ENCODE measurements at places on chromosomes 13 and 19.

GRCh38 chr13:28045861-28046260 is 54.5 kb downstream of the FLT3 start:
- DNase-seq = no peak

DNA sequence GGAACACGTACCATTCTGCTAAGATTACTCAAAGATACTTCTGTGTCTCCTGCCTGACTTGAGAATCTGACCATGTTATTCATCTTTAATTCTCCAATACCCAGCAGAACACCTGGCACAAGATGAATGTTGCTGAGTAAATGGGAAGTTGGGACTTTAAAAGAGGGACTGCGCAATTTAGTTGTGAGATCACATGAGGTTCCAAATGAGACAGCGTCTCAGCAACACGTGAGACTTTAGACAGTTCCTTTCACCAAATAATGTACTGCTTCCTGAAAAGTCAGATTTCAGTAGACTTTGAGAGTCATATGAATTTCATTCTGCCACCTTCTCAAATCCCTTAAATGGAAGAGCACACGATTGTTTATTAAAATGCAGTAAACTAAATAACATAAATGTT is 36.7 kb downstream of the DOCK9 start:
- peak; percentile 26 for DNase-seq

DNA sequence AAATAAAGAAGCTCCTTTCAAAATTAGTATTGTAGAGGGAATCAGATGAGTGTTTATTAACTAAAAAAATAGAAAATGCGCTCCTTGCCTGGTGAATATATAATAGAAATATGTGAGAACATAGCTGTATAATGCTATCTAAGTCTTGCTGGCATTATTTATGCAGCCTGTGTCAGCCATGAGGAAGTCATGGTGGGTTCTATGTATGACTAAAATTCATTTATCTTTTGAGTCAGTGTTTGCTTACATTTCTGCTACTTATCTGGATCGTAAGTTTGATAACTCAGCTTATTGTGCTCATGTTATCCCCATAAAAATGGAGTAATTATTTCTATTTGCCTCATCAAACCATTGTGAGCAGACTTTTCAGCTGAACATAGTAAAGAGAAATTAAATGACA is 449.3 kb downstream of the OXGR1 start:
- no peak for DNase-seq

DNA sequence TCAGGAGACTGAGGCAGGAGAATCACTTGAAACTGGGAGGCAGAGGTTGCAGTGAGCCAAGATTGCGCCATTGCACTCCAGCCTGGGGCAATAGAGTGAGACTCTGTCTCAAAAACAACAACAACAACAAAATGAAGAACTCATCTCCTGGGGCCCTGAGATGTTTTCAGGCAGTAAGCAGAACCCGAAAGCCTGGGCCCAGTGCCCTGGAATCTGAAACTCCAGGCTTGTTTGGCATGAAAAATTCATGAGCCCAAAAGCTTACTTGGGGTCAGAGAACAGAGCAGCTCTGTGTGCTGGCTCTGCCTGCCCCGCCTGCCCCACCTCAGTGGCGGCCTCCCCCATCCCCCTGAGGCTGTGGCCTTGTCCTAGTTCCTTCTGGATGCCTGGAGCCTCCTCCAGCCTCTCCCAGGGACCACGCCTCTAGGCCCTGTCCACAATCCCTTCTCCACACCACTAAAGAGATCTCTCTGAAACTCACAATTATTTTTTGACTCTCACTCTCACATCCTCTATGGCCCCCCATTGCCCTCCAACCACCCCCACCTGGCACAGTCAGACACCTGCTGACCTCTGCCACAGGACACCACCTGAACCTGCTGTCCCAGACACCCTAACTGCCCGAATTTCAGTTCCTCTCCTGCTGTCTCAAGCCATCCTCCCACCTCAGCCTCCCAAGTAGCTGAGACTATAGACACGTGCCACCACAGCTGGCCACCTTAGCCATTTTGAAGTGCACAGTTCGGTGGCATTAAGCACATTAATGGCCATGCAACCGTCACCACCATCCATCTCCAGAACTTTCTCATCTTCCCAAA is 6.9 kb upstream of the AP1M2 start:
- peak; percentile 24 for DNase-seq

DNA sequence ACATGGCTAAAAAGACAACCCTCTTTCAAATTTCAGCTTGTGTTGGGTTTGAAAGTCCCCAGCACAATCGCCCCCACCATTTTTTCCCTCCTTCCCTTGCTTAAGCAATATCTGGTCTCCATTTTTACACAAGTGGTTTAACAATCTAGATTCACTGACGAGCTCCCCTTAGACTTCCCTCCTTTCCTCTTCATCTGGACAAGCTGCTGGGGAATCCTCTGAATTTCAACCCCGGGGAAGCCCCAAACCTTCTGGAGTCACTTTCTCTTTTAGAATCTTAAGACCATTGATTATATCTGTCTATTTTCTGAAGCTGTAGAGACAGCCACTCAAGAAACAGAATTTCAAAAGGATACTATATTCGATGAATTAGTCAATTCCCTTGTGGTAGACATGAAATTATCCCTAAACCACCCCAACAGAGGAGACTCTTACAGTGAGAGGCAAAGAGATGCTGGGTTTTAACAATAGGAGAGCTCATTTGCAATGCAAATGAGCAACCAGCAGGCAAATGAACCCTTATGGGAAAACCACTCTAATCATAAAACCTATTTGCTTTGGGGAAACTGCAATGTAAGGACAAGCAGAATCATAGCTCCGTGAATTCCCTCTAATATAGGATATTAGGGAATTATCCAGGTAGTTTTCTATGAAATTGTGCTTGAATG is 78.9 kb downstream of the TEX26 start:
- DNase-seq = no peak

- no peak for DNase-seq
These were observed 432.2 kb upstream of the ZNF507 start for GRCh38 chr19:31913103-31913661.

- no peak for DNase-seq
These were observed 209.0 kb downstream of the GPC6 start for GRCh38 chr13:93435651-93436050.

- DNase-seq = no peak
These were observed 442 bp upstream of the FGF14 start for GRCh38 chr13:102402290-102402689.

DNA sequence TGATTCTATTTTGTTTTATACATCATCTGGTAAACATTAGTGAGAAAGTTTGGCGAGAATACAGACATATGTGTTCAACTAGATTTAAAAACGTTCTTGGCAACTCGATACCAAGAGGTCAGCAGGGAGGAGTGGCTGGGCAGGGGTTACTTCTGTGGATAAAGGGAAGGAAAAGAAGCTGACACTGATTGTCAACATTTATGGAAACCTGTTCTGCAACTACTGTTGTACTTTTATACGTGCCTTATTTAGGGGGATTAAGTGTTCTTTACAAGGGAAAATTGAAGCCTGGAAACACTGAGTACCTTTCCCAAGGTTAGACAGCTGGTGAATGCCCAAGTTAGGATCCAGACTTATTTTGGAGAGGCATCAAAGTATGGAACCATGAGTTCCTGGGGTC is 65.0 kb downstream of the MTUS2 start:
- no peak for DNase-seq

DNA sequence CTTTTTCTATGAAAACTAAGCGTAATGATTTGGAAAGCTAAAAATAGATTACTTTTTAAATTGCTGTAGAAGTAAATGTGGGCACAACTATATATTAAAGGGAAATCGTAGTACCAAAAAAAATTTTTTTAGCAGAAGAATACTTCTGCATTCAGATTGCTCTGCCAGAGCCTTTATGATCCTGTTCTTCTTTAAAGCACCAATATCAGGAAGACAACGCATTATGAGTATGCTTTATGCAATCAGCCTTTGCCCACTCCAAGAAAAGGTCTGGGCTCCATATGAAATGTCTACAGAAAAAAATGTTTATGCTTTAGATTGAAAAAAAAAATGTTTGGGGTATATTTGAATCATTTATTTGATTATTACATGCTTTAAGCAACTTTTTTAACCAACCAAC is 137.4 kb downstream of the DIAPH3 start:
- DNase-seq = no peak

DNA sequence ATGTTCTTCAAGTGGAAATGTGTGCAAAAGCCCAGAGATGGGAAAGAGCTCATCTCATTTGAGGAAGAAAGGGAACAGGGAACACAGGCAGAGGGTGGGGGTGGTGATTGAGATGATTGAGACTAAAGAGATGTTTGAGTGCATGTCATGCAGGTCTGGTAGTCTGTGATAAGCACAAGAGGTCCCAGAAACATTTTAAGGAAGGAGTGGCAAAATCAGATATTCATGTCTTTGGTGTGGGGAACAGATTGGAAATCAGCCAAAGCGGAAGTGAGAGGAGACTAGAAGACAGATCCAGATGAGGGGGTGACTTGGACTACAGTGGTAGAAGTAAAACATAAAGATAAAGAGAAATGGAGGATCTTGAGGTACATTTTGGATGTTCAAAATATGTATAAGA is 39.4 kb upstream of the DACH1 start:
- DNase-seq = no peak

DNA sequence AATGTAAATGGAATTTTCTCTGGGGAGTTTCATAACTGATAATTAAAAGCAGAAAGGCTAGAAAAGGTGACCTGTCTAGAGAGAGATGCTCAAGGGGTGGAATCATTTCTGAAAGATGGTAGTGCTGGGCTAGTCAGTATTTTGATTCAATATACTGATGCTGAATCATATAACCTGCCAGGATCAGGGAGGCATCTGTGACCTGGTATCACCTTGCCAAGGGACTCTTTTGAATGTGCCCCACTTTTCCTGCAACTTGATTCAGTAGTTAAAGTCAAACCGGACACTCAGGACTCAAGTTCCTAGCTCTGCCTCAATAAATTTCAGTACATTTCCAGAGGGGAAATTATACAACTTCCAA is 15.8 kb downstream of the LCP1 start:
- peak; percentile 7 for DNase-seq

GRCh38 chr13:109249780-109250528 is 536.4 kb downstream of the IRS2 start:
- no peak for DNase-seq

DNA sequence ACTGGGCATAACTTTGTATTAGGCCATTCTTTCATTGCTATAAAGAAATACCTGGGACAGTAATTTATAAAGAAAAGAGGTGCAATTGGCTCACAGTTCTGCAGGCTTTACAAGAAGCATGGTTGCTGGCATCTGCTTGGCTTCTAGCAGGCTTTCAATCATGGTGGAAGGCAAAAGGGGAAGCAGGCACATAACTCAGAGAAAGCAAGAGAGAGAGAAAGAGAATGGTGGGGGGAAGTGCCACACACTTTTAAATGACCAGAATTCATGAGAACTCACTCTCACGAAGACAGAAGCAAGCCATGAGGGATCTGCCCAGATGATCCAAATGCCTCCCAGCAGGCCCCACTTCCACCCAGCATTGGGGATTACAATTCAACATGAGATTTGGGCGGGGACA is 179.7 kb downstream of the SPRY2 start:
- peak; percentile 74 for DNase-seq

GRCh38 chr13:27347211-27347772 is 76.7 kb downstream of the RASL11A start:
- DNase-seq = no peak

DNA sequence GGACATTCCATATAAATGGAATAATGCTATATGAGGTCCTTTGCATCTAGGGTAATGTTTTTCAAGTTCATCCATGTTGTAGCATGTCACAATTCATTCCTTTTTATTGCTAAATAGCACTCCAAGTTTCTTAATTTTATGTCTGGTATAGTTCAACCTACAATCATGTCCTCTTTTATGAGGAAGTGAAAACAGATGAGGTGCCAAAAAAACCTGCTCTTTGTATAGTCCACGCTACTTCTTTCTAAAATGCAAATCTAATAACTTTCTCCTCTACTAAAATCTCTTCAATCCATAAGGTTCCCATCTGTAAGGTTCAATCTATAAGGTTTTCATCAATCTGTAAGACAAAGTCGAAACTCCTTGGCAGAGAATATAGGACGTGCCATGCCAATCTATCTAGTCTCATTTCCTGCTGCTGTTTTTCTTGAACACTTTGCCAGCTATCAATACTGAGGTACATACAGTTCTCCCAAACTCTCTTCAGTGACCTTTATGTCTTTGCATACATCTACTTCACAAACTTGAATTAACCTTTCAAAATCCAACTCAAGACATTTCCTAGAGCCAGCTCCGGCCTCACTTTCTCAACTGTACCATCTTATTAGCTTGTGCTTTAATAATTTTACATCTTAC is 33.7 kb downstream of the INTS6 start:
- DNase-seq = peak; percentile 13

- DNase-seq = no peak
These were observed 404 bp downstream of the C19orf44 start for GRCh38 chr19:16496613-16496983.

- DNase-seq = no peak
These were observed 892.4 kb upstream of the MIR17HG start for GRCh38 chr13:90455067-90455466.

GRCh38 chr19:45505151-45505995 is 1.9 kb upstream of the VASP start:
- no peak for DNase-seq
